ENCODE measurements at places on chromosomes 2 and 18.

- no peak for DNase-seq
Measured at GRCh38 chr2:240346753-240347372, 88.6 kb upstream of the GPC1 start.

- no peak for DNase-seq
Measured at GRCh38 chr18:63994783-63995399, 25.0 kb downstream of the SERPINB8 start.

DNA sequence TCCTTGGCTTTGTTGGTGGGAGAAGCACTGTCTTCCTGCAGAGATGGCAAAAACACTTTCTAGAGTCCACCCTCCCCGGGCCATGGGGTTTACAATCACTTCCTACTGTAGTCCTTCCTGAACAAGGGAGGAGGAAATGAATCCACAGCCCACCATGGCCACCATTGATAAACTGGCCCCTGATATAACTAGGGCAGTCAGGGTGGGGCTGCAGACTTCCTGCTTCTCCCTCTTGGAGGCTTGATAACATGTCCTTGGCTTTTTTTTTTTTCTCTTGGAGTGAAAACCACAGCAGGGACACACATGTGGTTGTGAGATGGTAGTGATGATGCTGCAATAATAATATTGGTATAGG lies 437.8 kb downstream of the ZNF521 start:
- DNase-seq: no peak

GRCh38 chr2:10238396-10238795 lies 64.3 kb upstream of the HPCAL1 start:
- DNase-seq: no peak

GRCh38 chr2:207132019-207132418 lies 33.7 kb downstream of the KLF7 start:
- DNase-seq: no peak

- no peak for DNase-seq
Measured at GRCh38 chr18:48569915-48570264, 31.1 kb downstream of the CTIF start.

DNA sequence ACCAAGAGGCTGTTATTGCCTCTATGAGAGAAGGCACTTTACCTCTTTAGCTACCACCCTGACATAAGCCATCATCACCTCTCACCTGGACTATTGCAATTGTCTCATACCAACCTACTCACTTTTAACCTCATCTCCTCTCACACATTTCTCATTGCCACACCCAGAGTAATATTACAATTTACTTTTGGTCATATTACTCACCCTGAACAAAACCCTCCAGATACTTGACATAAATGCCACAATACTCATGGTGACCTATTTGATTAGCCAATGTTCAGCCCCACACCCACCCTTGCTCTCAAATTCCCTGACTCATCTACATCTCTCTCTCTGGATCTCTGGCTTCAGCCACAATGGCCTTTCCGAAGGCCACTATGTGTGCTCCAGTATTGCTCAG lies 90.9 kb upstream of the CDH7 start:
- DNase-seq: no peak

- DNase-seq: peak; percentile 14
Measured at GRCh38 chr2:16037808-16038457, 97.6 kb downstream of the MYCN start.

DNA sequence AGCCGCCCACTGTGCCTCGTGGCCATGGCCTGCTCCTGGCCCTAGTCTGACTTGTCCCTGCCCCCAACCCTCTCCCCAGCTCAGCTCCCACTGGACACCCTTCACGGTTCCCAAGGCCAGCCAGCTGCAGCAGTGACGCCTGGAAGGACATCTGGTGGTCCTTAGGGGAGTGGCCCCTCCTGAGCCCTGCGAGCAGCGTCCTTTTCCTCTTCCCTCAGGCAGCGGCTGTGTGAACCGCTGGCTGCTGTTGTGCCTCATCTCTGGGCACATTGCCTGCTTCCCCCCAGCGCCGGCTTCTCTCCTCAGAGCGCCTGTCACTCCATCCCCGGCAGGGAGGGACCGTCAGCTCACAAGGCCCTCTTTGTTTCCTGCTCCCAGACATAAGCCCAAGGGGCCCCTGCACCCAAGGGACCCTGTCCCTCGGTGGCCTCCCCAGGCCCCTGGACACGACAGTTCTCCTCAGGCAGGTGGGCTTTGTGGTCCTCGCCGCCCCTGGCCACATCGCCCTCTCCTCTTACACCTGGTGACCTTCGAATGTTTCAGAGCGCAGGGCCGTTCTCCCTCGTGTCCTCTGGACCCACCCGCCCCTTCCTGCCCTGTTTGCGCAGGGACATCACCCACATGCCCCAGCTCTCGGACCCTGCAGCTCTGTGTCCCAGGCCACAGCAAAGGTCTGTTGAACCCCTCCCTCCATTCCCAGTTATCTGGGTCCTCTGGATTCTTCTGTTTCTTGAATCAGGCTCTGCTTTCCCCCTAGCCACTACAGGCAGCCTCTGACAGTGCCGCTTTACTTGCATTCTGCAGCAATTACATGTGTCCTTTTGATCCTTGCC lies 35.8 kb downstream of the ANO7 start:
- DNase-seq: no peak

DNA sequence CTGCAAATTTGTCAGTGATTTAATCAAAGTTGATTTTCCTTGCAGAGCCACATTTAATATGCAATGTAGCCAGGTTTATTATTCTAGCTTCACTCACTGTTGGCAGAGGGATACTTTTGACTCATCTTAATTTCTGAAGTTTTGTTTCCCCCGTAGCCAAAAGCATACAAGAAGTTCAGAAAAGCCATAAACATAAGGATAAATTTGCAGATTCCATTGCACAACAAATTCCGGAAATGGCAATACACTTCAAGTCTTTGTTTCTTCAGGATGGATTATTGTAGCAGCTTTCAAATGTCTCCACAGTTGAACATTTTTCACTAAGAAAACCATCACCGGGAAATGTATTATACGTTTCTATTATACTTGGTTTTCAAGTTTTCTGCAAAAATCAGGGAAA lies 88.0 kb upstream of the ZCCHC2 start:
- no peak for DNase-seq

GRCh38 chr2:173130496-173131465 lies 55.1 kb downstream of the MAP3K20 start:
- no peak for DNase-seq

GRCh38 chr18:56060967-56061541 lies 473.1 kb upstream of the TCF4 start:
- DNase-seq: no peak

GRCh38 chr18:38651736-38652135 lies 1086.1 kb upstream of the CELF4 start:
- no peak for DNase-seq

DNA sequence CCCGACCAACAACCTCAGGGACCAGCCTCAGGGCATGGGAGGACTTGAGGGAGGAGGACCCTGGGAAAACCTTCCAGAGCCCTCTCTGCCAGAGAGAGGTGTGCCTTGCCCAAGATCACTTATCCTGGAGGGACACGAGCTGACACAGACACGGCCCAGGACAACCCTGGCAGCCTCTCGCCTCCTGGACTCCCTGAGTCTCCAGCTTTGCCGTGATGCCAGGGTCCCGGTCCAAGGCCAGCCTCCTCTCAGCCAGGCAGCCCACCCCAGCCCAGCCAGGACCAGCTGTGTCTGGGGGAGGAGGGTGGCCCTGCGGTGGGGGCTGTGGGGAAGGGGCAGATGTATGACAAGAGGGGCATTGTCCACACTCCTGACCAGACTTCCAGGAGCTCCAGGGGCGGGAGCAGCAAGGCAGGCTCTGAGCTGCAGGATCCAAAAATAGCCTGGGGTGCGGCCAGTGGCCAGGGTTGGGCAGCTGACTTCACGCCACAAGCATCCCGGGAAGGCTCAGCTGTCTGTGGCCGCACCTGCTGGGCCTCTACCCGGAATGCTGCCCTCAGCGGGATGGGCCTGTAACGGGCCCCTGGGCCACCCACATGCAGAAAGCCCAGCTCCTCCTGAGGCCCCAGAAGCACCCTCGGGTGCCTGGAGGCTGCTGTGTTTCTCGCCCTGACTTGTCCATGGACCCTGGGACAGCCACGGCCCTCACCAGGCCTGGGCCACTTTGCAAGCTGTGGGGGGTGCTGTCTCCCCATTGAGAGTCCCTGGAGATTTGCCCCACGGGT lies 65.5 kb upstream of the GPC1 start:
- DNase-seq: no peak

- DNase-seq: no peak
Measured at GRCh38 chr2:110973262-110973661, 147.5 kb upstream of the BCL2L11 start.

- DNase-seq: no peak
Measured at GRCh38 chr2:241541564-241542277, 16.8 kb upstream of the BOK start.

- no peak for DNase-seq
Measured at GRCh38 chr18:59779979-59780378, 82.8 kb upstream of the CCBE1 start.

DNA sequence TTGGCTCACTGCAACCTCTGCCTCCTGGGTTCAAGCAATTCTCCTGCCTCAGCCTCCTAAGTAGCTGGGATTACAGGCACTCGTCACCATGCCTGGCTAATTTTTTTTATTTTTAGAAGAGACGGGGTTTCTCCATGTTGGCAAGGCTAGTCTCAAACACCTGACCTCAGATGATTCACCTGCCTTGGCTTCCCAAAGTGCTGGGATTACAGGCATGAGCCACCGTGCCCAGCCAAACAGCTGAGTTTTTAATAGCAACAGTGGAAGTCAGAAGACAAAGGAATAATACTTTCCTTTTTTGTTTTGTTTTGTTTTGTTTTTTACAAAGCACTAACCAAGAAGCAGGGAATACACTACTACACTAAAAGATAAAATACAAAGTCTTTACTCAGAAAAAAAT lies 16.9 kb downstream of the GPR75 start:
- no peak for DNase-seq

- DNase-seq: no peak
Measured at GRCh38 chr2:43041173-43041591, 185.2 kb downstream of the ZFP36L2 start.

GRCh38 chr2:190807886-190808285 lies 72.7 kb upstream of the GLS start:
- no peak for DNase-seq

- DNase-seq: no peak
Measured at GRCh38 chr2:199160081-199160480, 297.7 kb downstream of the SATB2 start.

GRCh38 chr18:73577365-73577764 lies 570.3 kb downstream of the FBXO15 start:
- DNase-seq: no peak

GRCh38 chr2:148582679-148583511 lies 61.7 kb upstream of the EPC2 start:
- DNase-seq: no peak

GRCh38 chr2:147363181-147363580 lies 481.6 kb upstream of the ACVR2A start:
- no peak for DNase-seq

- DNase-seq: no peak
Measured at GRCh38 chr2:86072271-86072858, 33.3 kb downstream of the POLR1A start.

GRCh38 chr2:42492691-42493467 lies 903 bp downstream of the KCNG3 start:
- peak; percentile 47 for DNase-seq

GRCh38 chr2:32905270-32905669 lies 41.5 kb upstream of the LTBP1 start:
- no peak for DNase-seq

DNA sequence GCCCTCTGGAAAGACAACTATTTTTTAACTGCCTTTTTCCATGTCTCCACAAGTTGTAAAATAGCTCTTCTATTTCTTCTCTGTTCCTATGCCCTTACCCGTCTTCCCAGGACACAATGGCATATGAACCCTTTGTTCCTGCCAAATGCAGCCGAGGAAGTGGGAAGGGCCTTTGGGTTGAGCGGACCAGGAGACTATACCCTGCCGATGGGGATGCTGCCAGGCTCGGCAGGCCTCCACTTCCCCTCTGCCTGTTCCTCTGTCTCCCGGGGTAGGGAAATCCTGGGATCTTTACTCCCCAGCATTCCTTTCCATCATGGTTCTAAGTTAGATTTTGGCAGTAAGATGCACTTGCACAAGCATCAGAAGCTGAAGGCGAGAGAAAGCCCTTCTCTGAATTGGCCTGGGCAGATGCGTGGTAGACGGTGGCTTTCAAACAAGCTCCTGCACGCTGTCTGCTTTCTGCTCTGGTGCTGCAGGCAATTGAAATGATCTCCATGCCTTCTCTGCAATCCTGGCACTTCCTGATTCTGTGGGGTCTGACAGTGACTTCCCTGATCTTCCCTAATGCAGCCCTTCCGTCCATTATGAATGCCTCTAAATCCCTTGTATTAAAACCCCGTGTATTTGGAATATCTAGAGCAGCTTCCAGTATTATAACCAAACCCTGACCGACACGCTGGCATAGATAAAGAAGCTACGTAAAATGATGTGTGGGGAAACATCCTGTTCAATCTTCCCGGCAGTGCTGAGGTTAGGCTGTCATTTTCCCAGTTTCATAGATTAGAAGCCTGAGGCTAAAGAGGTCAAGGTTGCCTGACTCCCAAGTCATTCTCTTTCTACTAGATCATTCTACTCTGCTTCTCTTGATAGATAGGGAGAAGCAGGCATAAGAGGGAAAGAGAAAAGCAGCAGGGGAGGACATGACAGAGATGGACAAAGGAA lies 69.8 kb downstream of the MCFD2 start:
- no peak for DNase-seq

Data from NCI-H510A treated with DMSO at 0.1 percent for 48 hours (cell line).